ENCODE measurements at places on chromosomes 2 and 18.

- DNase-seq: no peak
These were observed 56.7 kb downstream of the ALPK2 start for GRCh38 chr18:58572181-58572580.

DNA sequence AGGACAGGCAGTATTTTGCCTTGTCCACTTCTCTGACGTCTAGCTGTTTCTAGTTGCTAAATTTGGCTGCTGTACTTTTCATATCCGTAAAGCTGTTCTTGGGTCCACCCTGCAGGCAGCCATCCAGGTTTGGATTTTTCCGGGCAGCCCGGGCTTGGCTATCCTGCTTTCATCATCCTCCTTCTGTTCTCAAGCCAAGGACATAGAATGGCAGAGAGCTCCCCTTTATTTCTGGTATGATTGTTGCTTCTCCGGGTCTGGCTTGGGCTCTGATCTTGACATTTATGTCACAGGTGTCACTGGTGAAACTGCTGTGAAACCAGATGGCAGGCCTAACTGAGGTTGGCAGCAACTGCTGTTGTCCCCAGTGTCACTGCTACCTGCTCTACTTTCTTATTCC, 35.5 kb downstream of the SCN2A start:
- DNase-seq: no peak

DNA sequence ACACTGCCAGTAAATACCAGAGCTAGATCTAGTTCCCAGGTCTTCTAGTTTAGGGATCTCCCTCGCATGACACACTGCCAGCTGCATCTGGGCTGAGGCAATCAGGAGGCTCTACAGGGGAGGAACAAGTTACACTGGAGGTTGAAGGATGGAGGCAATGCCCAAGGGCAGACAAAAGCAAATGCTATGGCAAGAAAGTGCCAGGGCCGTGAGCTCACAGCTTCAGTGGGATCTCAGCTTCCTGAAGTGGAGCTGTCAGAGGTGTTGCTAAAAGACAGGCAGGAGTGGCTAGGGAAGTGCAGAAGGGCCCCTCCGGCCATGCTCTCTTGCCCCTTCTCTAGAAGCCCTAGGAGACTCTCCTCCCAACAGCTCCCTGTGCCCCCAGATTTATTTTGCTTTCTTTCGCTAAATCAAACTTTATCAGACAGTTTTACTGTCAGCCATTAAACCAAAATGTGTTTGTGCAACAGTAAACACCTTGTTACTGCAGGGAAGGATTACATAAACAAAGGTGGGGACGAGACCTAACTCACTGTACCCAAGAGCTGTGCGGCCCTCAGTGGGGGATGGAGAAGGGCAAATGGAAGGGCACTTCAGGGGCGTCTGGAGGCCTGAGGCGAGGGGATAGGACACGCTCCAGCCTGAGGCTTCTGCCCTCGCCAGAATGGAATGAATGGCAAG, 39.4 kb upstream of the PKDCC start:
- no peak for DNase-seq

DNA sequence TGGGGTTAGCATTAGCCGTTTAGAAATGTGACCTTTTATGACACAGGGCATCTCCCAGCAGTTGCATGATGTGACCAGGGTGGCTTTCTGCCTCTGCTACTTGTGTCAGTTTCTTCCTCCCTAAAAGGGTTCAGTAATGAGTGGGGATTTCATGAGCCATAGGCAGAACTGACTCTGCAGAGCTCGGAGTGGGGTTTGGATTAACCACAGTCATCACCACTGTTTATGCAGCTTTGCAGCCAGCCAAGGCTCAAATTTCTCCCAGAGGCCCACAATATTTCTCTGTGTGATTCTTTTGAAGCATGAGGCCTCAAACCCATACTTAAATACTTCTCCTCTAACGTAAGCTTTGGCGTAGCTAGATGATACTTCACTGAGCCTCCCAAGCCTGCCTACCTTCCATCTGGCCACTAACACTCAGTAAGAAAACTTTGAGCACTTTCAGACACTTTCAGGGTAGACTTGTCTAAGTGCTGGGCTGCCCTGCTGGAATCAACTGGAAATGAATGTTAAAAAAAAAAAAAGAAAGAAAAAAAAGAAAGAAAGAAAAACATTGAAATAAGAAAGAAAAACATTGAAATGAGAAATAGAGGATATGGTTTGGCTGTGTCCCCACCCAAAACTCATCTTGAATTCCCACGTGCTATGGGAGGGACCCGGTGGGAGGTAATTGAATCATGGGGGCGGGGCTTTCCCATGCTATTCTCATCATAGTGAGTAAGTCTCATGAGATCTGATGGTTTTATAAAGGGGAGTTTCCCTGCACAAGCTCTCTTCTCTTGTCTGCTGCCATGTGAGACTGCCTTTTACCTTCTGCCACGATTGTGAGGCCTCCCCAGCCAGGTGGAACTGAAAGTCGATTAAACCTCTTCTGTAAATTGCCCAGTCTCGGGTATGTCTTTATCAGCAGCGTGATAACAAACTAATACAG, 11.5 kb upstream of the LAPTM4A start:
- DNase-seq: no peak

GRCh38 chr2:129653246-129653645, 326.2 kb upstream of the RAB6C start:
- DNase-seq: no peak

GRCh38 chr2:177281400-177282180, 17.1 kb upstream of the NFE2L2 start:
- no peak for DNase-seq

- no peak for DNase-seq
These were observed 18.5 kb downstream of the PMAIP1 start for GRCh38 chr18:59918320-59918755.

DNA sequence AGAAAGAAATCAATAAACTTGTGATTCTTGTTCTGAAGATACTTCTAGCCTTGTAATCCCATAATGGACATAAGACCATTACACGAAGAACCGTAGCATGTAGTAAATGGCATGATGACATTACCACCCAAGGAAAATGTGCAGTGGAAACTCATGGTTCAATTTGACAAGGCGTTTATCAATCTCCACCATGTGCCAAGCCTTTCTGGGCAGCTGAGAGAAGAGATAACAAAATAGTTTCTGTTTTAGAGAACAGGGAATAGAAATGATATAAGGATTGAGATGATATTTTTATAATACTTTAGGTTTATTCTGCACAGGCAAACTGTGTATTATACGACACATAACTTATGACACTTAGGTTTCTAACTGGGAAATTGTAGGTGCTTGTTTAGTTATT, 19.2 kb downstream of the ABI2 start:
- DNase-seq: no peak

DNA sequence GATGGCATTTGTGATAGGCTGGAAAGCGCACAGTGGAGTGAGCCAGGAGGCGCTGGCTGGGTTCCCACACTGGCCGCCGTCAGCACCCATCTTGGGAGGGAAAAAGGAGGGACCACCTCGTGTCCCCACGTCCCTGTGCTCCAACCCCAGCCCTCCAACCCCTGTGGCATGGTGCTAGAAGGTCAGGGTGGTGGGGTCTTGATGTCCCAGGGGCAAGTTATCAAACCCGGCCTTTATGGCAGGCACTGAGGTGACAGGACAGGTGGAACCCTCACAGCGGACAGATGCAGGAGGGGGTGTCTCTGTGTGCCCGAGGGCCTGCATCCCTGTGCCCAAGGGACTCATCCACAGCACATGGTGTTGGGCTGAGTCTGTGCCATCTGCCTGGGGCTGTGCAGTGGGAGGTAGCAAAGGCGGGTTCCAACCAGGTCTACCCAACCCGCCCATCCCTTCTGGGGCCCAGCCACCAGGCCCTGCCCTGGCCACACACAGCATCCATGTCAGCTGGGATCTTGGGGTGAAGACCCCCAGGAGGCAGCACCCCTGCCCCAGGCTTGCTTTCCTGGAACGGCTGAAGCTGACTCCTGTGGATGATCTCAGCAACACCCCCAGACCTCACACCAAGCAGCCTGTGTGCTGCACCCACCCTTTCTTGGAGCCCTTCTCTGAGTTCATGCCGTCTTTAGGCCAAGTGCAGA, 246.1 kb downstream of the NDUFA10 start:
- DNase-seq: no peak

- no peak for DNase-seq
These were observed 102.0 kb upstream of the PPP1CB start for GRCh38 chr2:28649481-28650265.

GRCh38 chr2:150570712-150571111, 83.2 kb upstream of the RND3 start:
- DNase-seq: no peak

DNA sequence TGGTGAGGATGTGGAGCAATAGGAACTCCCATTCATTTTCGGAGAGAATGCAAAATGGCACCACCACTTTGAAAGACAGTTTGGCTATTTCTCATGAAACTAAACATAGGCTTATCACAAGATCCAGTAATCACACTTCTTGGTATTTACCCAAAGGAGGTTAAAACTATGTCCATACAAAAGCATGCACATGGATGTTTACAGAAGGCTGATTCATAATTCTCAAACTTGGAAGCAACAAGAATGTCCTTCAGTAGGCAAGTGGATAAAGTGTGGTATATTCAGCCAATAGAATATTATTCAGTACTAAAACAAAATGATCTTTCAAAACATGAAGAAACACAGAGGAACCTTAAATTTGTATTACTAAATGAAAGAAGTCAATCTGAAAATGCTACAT, 440.6 kb downstream of the FBXO15 start:
- DNase-seq: no peak

GRCh38 chr18:41126541-41127235, 828.3 kb upstream of the PIK3C3 start:
- DNase-seq: no peak

- DNase-seq: no peak
These were observed 248 bp downstream of the HAAO start for GRCh38 chr2:42792087-42792582.

GRCh38 chr2:52622266-52622665, 1145.3 kb upstream of the CHAC2 start:
- no peak for DNase-seq

GRCh38 chr2:47198985-47199451, 43.9 kb upstream of the STPG4 start:
- DNase-seq: no peak

GRCh38 chr2:204274429-204274828, 270.8 kb upstream of the PARD3B start:
- no peak for DNase-seq

GRCh38 chr2:120746144-120746543, 10.5 kb downstream of the GLI2 start:
- DNase-seq: no peak

DNA sequence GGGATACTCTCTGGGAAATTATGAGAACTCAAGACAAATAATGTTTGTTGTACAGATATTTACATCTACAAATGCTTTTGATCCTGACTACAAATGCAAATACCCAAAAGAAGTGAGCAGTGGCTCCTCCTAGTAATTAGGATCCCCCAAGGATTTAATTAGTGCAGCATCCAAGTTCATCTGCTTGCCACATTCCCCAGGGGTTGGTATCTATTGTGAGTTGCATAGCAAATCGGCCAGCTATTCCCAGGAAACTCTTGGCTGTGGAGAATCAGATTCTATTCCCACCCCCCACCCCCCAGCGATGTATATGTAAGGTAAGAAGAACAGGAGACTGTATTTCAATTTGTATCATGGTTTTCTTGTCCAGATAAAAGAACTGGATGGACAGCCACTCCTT, 725.1 kb upstream of the CDH7 start:
- no peak for DNase-seq

GRCh38 chr2:29951576-29951975, 30.2 kb upstream of the ALK start:
- DNase-seq: no peak

GRCh38 chr2:207871506-207871905, 101.8 kb upstream of the FZD5 start:
- no peak for DNase-seq

- DNase-seq: no peak
These were observed 133.9 kb downstream of the MTCL1 start for GRCh38 chr18:8839281-8839680.

- DNase-seq: no peak
These were observed 10.0 kb downstream of the ZNF24 start for GRCh38 chr18:35334212-35334611.

- no peak for DNase-seq
These were observed 68.3 kb downstream of the B3GNT2 start for GRCh38 chr2:62264186-62264585.

GRCh38 chr18:3455907-3456685, 6.1 kb downstream of the TGIF1 start:
- DNase-seq: no peak

DNA sequence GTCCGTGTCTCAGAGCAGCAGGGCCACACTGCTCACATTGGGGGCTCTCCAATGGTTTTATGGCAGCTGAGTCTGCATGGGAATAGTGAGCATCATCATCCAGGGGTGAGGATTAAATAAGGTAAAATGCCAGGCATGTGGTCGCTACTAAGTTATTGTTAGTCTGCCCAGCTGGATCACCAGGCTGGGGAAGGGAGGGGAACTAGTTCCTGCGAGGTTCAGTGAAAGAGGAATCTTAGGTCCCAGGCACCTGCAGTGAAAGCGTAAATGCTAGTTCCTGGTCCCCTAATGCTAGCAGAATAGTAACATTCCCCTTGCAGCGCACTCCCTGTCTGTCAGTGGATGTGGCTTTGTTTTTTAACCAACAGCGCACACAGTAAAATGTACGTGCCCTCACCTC, 60.1 kb downstream of the ARHGEF4 start:
- DNase-seq: no peak

GRCh38 chr2:206457188-206457634, 13.9 kb downstream of the ADAM23 start:
- no peak for DNase-seq

- peak; percentile 16 for DNase-seq
These were observed 705 bp downstream of the EFR3B start for GRCh38 chr2:25042321-25043240.

GRCh38 chr2:66573416-66573815, 138.5 kb downstream of the MEIS1 start:
- DNase-seq: no peak

DNA sequence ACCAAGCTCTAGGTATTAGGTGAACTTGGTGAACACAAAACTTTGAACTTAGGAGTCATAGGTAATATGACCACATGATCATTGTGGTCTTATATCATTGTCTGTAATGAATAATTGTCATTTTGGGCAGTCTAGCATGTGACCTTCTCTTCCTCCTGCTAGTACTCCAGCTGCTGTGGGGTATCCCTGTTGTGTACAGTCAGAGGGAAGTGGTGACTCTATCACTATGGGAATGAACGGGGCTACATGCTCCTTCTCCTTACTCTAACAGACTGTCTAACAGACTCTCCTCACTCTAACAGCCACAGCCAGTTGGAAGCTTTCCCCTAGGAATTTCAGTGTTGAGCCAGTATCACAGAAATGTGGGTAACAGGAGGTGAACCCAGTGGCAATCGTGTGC, 68.2 kb upstream of the NEDD4L start:
- DNase-seq: no peak

DNA sequence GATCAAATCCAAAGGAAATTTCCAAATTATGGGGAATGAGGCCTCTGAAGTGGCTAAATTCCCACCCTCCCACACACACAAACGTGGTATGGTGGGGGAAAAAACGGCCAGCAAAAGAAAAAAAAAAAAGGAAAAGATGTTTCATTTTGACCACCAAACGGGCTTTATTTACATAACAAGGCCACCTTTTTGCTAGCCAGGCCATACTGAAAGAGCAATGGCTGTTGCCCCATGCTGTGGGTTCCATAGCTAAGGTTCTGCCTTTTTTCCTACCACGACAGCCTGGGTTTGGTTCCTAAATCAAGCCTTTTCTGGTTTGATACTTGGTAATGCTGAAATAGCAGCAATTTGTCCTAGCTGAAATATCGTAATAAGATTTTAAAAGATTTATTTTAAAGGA, 14.0 kb upstream of the IL1B start:
- DNase-seq: no peak

- DNase-seq: no peak
These were observed 220.2 kb downstream of the NR4A2 start for GRCh38 chr2:156112323-156112722.

All from CD4-positive, alpha-beta memory T cell (primary cell).